Muscle of arm (tissue), 14 donors: ENCODE measurements at places on chromosomes 3 and 15.

DNA sequence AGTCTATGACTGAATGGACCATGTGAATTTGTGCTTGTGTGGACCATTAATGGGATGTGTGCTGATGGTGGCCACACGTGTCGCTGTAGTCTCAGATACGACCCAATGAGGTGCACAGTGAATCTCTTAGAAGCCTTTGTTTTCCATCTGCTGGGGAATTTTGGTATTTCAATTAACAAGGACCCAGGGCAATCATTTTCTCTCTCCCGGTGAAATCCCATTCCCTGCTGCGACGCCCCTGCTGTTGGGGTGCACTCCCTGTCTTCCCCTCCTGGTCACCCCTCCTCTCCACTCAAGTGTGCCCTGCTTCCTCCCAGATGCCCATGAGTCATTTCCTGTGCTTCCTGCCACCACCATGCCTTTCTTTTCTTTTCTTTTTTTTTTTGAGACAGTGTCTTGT is 32.7 kb downstream of the EBLN2 start:
- no peak for DNase-seq

DNA sequence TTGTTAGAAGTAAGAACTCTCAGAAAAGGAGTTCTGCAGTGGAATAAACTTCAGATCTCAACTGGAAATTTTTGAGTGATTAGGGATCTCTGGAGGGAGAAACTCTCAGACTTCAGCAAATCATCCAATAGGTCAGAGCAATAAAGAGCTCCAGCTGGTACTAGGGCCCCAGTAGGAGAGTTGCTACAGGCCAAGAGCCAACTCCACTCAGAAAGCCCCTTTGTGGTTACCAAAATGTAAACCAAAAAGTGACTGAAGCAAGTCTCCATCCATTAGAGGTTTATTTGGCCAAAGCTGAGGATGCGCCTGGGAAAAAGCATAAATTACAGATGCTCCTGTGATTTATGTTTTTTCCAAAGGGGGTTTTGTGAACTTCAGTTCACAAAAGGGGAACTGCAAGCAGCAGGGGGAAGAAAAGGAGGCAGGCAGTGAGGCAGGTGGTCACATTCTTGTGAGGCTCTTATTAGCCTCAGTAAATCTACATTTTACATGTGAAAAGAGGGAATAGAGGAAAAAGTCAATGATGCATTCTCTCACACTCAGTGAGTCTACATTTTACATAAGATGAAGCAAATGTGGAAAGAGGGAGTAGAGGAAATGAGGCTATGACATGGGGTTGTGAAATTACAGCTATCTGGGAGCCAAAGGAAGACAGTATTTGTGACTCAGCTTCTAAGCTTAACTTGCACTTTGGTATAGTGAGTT is 92.4 kb upstream of the DAZL start:
- DNase-seq = no peak

GRCh38 chr3:147447224-147447623 is 38.1 kb downstream of the ZIC1 start:
- no peak for DNase-seq

DNA sequence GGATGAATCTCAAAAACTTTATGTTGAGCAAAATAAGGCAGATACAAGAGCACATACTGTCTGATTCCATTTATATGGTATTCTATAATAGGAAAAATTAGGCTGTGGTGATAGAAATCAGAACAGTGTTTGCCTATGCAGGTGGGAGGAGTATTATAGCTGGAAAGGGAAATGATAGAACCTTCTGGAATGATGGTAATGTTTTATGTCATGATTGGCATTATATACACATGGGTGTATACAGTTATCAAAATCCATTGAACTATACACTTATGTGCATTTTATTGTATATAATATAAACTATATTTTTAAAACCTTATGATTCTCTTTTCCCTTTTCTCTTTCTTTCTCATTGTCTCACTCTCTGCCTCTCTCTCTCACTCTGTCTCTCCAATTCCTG is 156.1 kb downstream of the THSD4 start:
- DNase-seq = no peak

DNA sequence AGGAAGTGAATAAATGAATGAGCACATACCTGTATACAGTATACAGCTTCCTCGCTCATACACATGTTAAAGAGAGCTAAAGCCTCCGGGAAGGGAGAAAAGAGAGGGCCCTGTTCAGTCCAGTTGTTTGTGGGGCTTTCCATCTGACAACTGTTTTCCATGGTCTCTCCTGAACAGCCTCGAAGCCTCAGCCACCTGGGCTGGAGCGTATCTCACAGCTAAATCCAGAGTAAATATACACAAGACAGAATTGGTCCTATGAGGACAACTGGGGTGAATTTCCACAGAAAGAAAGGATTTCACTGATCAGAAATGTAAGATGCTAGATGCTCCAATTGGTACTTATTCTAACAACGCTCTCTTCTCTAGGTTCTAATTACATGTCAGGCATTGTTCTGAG is 103.5 kb downstream of the LIPC start:
- no peak for DNase-seq

DNA sequence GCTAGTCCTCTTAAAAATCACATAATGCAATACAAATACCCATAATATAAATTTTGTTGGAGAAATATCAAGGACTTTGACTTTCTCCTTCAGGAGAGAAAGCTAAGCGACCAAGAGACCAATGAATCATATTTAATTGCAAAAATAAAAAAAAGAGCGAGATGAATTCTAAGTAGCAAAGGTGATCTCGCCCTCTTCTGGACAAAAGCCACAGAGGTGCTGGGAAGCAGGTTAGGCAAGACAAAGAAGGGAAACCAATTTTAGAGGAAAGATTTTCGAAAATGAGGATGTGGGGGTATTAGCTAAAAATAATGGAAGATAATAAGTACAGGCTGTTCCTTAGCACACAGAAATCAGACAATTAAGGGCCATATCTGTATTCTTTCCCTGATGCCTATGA is 111.4 kb upstream of the PLAAT1 start:
- DNase-seq = no peak
